ENCODE measurements at places on chromosomes 4 and X.

GRCh38 chrX:70504772-70505450 lies 60.3 kb downstream of the DLG3 start:
- DNase-seq, result no peak

DNA sequence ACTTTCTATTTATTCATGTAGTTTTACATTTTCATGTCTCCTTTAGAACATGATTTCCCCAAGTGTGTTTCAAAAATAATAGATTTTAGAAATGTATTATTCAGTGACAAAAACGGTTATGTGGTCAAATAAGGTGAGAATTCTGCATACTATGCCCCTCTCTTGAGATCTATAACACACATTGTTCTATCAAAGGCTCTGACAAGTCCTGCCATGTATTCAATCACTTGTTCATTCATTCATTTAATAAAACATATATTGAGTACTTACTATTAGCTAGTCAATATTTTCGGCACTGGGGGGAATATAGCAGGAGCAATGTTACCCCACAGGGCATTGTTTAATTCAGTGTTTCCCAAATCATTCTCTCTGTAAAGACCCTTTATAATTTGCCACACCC lies 58.4 kb upstream of the FGF13 start:
- no peak for DNase-seq

DNA sequence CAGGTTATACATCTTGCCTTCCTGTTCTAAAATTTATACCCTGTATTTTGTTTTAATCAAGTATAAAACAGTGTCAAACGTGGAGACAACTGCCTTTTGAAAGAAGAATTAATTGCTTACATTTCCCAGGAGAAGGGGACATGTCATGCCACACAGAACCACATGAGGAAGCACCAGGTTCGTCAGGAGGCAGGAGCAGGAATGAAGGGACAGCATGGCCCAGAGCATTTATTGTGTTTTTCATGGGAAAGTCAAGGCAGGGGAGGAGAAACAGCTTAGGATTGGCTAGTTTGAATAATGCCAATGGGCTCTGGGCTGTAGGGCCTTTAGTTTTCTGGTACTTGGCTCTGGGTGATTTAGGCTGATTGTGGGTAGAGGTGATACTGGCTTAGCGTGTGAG lies 203.7 kb downstream of the CFAP299 start:
- no peak for DNase-seq

- no peak for DNase-seq
Observed at GRCh38 chr4:89733946-89734345, 103.0 kb downstream of the SNCA start.

DNA sequence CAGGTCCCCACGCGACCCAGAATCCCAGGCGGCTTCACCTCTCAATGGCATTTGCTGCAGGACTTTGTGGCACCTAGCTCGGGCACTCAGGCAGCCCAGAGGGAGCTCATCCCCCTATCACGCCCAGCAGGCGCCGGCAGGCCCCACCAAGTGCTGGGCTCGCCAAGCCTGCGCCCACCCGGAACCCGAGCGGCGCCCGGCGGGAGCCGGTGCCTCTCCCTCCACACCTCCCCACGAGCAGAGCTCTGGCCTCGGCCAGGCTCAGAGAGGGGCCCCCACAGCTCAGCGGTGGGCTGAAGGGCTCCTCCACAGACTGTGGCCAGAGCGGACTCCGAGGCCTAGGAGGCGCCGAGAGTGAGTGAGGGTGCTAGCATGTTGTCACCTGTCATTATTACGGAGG lies 286.3 kb downstream of the PDHA2 start:
- DNase-seq, result no peak
